ENCODE measurements at places on chromosomes 5 and 9. TPM values are rescaled to one million over a fixed set of nuclear protein-coding genes. Genes with fewer than 3 reads are reported as not detected.

Gene ENG
- total RNA-seq: 1.4 TPM

Gene PCDHGC4
- total RNA-seq: 2.3 TPM

Gene CARTPT
- not detected for total RNA-seq

Gene FGF10
- total RNA-seq: not detected

Gene ZNG1A
- 70.3 TPM for total RNA-seq

Gene KIAA0825
- 1.7 TPM for total RNA-seq

Gene LCN1
- total RNA-seq: not detected

DNA sequence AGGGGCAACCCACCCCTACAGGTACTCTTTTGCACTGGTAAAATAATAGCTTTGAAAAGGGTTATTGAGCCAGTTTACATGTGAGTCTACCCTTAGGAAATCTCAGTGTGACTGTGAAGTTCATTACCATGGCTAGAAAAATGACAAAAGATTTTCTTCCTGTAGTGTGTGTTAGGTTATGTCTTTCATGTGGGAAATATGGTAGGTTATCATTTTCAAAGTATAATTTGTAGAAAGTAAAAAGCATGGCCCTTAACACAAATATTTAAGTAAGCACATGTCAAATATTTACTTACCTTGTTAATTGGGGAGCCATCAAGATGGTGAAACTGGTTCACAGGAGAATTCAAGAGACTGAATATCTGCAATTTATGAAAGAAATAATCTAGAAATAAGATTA is 37.3 kb upstream of the PLPP1 start:
- no peaks in the 10 kb centered on the region for H3K36me3 ChIP-seq
- peak overlapping the region; percentile 100 for H3K27ac ChIP-seq
- H3K4me3 ChIP-seq: peak overlapping the region; percentile 21
- H3K27me3 ChIP-seq: no peaks in the 10 kb centered on the region

DNA sequence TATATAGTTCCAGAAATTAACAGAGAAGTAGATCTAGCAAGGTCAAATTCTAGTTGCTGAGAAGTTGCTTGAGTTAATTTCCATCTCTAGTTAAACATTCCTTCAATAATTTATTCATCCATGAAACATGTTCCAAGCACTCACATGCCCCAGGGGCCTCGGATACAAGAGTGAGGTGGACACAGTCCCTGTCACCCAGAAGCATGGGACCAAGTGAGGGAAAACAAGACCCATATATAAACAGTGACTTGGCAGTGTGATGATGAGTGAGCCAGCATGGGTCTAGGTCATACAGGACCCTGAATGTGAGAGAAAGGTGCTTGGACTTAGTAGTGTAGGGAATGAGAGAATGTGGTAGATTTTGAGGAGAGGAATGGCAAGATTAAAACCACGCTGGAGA is 216.9 kb downstream of the TTLL11 start:
- no peak for DNase-seq
- no peak overlapping the region for H3K27ac ChIP-seq
- H3K36me3 ChIP-seq: no peaks in the 10 kb centered on the region
- no peak overlapping the region for H3K4me3 ChIP-seq
- H3K27me3 ChIP-seq: no peaks in the 10 kb centered on the region

DNA sequence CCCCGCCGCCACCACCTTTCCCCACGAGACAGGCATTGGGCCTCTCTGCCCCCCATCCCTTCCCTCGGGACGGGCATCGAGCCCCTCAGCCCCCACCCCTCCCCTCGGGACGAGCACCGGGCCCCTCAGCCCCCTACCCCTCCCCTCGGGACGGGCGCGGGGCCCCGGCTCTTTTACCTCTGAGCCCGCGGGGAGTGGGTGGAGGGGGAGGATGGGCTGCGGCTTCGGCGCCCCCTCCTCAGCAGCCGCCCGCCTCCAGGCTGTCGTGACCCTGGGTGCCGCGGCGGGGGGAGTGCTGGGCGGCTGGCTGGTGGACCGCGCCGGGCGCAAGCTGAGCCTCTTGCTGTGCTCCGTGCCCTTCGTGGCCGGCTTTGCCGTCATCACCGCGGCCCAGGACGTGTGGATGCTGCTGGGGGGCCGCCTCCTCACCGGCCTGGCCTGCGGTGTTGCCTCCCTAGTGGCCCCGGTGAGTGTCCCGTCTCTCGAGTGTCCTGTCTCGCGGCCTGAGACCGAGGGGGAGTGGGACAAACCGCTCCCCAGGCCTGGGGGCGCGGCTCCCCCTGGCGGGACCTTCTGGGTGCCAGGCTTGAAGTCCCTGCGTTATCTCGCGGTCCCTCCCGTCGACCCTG is 791 bp downstream of the SLC2A8 start:
- peak; percentile 64 for DNase-seq
- H3K27ac ChIP-seq: no peak overlapping the region
- peaks cover 9% of the 10 kb centered on the region for H3K4me1 ChIP-seq
- no peaks in the 10 kb centered on the region for H3K36me3 ChIP-seq
- H3K27me3 ChIP-seq: 0 out of 2 replicates have a peak, but pooled peaks cover 13% of the 10 kb centered on the region

- H3K4me3 ChIP-seq: no peak overlapping the region
- H3K27ac ChIP-seq: no peak overlapping the region
- no peak for DNase-seq
- H3K27me3 ChIP-seq: no peaks in the 10 kb centered on the region
These were observed 211.8 kb upstream of the C9orf72 start for GRCh38 chr9:27784847-27785713.

DNA sequence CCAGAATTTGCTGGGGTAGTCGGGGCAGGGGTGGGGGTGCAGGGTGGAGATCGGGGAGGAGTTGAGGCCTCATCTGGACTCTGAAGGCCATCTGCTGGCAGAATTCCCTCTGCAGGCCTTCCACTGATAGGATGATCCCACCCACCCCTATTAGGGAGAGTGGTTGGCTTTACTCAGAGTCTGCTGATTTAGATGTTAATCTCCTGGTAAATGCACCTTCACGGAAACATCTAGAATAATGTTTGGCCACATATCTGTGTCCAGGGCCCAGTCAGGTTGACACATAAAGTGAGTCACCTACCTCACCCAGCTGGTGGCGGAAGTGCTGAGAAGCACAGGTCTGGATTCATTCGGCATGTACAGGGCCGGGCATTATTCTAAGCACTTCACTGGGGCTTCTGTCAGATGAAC is 50.0 kb downstream of the DAPK1 start:
- H3K27ac ChIP-seq: peak overlapping the region; percentile 47
- peak; percentile 20 for DNase-seq
- H3K4me3 ChIP-seq: no peak overlapping the region
- H3K4me1 ChIP-seq: peaks cover 15% of the 10 kb centered on the region
- no peaks in the 10 kb centered on the region for H3K36me3 ChIP-seq

GRCh38 chr9:109506097-109506712 is 8.1 kb upstream of the PTPN3 start:
- no peak overlapping the region for H3K4me3 ChIP-seq
- H3K27me3 ChIP-seq: peaks cover 9% of the 10 kb centered on the region
- no peak for DNase-seq

DNA sequence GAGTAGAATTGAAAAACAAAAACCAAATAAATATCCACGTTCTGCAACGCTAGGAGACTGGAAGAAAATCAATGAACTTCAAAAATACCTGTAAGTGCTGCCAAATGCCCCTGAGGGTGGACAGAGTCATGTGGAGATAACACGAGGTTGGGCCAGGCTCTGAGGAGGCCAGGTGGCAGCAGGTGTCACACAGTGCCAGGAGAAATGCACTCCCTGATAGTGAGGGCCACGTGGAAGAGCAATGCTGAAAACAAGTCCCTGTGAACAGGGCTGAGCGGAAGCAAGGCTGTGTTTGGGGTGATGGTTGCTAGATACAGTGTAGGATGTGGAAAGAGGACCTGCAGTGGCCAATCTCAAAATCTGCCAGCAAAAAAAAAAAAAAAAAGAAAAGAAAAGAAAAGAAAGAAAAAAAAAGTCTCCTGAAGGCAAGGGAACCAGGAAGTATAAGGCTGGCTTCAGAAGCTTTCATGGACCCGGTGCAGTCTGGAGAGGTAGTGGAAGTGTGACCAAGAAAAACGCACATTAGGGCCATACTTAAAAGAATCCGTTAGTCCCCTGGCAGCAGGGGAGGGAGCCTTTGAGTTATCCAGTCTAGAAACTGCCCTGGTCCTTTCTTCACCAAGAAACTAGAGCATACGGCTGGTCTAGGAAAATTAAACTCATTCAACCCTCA is 16.8 kb downstream of the C1QTNF3 start:
- H3K4me3 ChIP-seq: no peak overlapping the region
- no peaks in the 10 kb centered on the region for H3K27me3 ChIP-seq
- H3K27ac ChIP-seq: no peak overlapping the region
- no peaks in the 10 kb centered on the region for H3K36me3 ChIP-seq

GRCh38 chr5:124263680-124264491 is 482.6 kb downstream of the ZNF608 start:
- DNase-seq: peak; percentile 43
- H3K36me3 ChIP-seq: no peaks in the 10 kb centered on the region
- peaks cover 37% of the 10 kb centered on the region for H3K4me1 ChIP-seq
- no peaks in the 10 kb centered on the region for H3K27me3 ChIP-seq

DNA sequence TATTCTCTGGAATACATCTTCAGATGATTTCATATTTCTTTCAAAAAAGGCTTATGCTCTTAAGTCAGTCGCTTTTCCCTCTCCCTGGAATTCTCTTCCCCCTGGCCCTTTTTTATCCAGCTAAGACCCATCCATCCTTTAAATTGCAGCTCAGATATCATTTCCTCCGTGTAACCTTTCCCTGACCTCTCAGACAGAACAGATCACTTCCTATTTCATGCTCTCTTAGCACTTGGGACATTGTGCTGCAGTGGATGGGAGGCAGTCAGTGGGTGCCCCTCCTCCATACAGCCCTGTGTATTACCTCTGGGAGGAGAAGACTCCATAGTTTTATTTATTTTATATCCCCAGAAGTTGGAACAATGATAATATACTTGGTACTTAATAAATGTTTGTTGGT is 423.4 kb downstream of the ISL1 start:
- H3K27ac ChIP-seq: no peak overlapping the region
- no peak for DNase-seq
- no peak overlapping the region for H3K4me3 ChIP-seq
- no peaks in the 10 kb centered on the region for H3K36me3 ChIP-seq

All from GM23338 (cell line).